ENCODE measurements at places on chromosomes 7 and 10.

GRCh38 chr10:119120413-119120867, 16.5 kb downstream of the DENND10 start:
- DNase-seq, result no peak

DNA sequence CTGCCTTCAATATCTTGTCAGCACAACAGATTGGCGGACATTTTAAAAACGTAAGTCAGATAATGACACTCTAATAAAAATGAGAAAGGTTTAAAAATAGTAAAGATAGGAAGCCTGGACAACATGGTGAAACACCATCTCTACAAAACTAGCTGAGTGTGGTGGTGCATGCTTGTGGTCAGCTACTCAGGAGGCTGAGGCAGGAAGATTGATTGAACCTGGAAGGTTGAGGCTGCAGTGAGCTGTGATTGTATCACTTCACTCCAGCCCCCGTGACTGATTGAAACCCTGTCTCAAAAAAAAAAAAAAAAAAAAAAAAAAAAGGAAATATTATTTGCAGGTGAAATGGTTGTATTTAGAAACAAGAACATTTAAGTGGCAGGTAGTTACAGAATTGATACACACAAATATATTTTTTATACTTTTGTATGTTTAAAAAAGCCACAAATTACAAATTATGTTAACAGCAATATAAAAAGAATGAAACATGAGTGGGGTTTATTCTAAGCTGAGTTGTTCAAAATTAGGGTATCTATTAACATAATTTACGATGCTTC, 141.9 kb downstream of the ADK start:
- no peak for DNase-seq

DNA sequence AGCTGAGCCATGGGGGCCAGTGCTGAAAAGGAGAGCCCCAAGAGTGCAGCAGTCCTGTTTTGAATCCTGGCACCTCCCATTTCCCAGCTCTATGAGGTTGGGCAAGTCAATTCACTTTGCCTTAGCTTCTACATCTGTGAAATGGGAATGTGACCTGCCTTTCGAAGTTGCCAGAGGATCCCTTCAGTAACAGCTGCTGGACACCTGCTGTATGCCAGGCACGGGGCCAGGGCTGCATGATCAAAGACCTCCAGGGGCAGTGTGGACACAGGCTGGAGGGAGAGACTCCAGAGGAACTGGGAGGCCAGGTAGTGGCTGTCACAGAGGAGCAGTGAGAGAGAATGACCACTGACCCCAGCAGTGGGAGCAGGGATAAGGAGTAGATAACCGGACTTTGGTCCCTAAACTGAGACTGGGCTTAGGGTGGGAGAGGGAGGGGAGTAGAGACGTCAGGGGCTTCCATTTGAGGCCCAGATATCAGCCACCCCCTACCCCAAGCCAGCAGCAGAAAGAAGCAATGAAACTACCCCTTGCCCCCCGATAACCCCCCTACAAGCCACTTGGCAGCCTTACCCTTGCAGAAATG, 45.2 kb downstream of the SRRM3 start:
- no peak for DNase-seq

GRCh38 chr7:52247518-52247917, 787.9 kb upstream of the POM121L12 start:
- no peak for DNase-seq

GRCh38 chr7:106367018-106367420, 82.2 kb upstream of the NAMPT start:
- no peak for DNase-seq

- no peak for DNase-seq
These were observed 175.2 kb upstream of the TCF7L2 start for GRCh38 chr10:112774798-112775197.

DNA sequence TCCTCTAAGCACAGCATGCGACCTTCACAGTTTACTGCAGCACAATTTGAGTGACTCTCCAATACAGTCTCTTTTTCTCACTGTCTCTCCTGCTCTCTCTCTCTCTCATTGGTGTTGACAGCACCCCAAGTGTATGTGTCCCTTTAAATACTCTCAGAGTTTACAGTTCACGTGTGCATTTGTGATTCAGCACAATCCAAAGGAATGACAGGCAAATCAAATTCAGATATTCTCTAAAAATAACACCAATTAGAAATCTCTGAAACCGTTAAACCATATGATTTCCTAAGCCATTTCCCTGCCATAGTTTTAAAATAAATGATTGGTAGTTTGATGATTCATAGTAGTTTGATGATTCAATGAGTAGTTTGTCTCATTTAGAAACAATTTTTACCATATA, 104.0 kb upstream of the GAD2 start:
- DNase-seq, result no peak

DNA sequence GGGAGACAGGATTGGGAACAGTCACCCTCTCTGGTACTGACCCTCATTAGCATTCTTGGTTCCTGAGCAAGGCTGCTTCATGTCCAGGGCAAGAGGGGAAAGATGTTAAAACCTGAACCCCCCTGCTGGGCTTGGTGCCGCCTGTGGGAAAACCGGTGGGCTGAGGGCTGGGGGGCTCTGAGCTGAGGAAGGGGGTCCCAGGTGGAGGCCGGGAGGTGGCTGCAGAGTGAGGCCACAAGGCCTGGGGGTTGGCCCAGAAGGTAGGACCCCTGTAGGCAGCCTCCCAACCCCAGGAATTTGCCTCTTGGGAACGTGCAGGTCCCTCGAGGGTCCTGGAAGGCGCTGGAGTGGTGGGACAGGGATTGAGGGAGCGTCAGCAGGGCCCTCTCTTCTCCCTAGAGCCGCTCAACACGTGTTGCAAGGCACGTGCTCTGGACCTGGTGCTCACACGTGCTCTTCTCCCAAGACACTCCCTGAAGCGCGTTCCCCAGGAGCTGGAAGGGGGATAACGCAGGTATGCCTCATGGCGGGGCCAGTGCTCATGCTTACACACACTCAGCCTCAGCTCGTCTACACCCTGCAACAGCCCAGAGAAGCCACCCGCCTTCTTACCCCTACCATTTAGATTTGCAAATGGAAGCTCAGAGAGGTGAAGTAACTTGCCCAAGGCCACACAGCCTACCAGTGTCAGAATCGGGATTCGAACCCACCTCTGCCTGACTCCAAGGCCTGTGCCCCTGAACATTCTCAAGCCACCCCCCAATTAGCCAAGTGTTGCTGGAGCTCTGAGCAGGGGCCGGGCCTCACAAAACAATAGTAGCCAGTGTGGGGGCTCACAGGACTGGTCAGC, 64.4 kb downstream of the LHPP start:
- DNase-seq, result no peak

DNA sequence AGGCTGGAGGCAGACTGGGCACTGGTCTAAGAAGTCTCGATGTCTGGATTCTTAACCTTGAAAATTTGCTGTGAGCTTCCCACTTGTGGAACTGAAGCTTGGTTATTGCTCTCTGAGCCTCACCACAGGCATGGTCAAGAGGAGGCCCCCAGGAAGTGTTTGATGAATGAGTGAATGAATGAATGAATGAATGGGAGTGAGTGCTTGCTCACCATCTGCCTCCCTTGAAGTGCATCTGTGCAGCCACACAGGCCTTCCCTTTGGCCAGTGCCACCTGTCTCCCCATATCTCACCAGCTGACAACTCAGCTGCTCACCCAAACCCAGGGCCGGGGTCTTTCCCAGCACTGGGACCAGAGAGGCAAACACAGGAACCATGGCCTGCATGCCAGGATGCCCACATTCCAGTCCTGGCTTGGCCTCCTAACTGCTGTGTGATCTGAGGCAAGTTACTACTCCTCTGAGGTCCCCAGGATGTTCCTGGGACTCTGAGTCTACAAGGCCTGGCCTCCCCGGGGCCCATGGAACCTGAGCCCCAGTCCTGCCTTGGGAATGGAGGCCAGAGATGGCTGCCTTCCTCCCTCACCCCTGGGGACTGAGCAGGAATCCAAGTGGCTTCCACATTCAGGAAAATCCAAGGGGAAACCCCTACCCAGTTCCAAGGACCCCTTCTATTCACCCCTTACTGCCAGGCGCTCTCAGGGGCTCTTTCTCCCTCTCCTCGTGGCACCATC, 51.4 kb upstream of the SLC29A3 start:
- no peak for DNase-seq

GRCh38 chr7:2251841-2252771, 10.1 kb downstream of the NUDT1 start:
- no peak for DNase-seq

DNA sequence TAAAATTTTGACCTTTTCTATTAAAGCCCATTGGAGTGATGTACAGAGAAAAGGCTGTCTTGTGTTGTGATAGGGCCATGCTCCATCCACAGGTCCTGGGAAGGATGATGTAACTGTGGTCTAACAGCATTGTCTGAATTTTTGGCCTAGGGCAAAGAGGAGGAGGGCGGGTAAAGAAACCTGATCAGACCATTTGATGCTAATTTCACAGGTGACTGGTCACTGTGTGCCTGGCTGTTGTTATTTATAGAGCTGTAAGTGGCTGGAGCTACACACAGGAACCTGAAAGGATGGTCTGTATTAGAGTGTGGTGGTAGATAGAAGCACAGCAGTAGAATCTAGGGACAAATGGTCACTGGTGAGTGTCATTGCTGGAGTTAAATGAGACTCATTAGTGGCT, 182.1 kb downstream of the AUTS2 start:
- DNase-seq, result no peak

DNA sequence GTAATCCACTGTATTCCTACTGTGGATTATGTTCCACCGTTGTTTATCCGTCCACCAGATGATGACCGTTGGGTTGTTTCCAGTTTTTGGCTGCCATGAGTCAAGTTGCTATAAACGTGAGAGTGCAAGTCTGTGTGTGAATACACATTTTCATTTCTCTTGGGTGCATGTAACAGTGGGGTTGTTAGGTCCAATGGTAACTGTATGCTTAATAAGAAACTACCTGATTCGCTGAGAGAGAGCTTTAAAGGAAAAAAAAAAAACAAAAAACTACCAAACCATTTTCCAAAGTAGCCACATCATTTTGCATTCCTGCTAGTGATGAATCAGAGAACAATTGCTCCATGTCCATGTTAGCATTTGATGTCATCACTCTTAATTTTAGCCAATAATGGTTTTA, 15.9 kb downstream of the UBN2 start:
- DNase-seq, result no peak

- DNase-seq, result no peak
These were observed 9.2 kb downstream of the ANXA7 start for GRCh38 chr10:73404690-73405089.

DNA sequence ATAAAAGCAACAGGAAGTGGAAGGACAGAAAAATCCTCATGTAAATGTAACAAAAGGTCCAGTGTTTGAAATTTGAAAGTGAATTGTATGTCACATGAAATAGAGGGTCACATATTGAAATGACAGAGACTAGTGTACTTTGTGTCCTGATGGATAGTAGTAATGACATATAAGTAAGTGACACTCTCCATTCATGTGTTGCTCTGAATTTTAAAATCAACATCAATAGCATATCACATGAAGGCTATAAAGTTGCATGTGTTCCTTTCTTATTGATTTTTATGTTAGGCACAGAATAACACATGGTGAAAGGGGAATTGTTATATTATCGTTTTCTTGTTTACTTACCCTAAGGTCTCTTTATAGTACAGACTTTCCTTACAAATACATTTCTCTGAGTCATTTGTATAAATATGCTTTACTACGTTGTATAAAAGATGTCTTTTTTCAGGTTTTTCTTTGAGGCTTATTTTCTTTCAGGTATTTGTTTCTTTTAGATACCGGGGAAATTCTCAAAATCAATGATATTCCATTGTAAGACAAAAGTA, 104.6 kb upstream of the CACNA2D1 start:
- no peak for DNase-seq

DNA sequence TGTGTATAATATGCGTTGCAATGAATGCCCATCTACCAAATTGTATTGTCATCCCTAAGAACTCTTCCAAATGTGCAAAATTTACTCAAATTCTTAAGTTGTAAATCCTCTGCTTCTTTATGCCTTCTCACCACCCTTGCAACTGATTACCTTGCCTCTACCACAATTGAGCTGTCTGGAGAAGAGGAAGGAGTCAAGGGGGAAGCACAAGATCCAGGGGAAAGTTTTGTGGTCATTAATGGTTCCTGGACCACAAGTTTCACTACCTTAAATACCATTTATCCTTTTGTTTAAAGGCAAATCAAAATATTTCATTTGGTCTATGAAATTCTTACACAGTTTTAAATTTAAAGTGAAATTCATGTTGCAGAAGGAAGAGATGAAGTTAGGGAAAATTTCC, 16.7 kb downstream of the CRPPA start:
- DNase-seq, result no peak

- no peak for DNase-seq
These were observed 48.7 kb downstream of the IQUB start for GRCh38 chr7:123485721-123486120.

DNA sequence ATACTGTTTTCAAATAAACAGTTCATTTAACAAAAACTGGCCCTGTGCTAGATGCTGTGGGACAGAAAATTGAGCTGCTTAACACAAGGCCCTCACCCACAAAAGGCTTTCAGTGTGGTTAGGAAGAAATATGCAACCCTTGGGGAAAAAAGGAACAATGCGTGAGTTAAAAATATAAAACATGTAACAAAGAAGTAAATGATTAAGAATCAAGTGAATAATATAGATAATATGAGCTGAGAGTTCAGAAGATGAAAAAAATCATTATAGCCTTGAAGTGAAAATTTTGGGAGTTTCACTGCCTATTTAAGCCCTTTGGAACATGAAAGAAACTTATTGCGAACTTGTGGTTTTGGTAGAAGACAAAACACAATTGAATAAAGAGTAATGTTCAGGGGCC, 495.4 kb downstream of the GFRA1 start:
- no peak for DNase-seq

GRCh38 chr7:36055207-36055606, 97.8 kb upstream of the EEPD1 start:
- no peak for DNase-seq

GRCh38 chr7:51126324-51126723, 190.3 kb downstream of the COBL start:
- DNase-seq, result no peak

GRCh38 chr7:55110282-55110992, 91.6 kb downstream of the EGFR start:
- no peak for DNase-seq

GRCh38 chr7:143015926-143016490, 10.9 kb downstream of the OR9A2 start:
- no peak for DNase-seq

GRCh38 chr10:43890124-43890523, 241.4 kb upstream of the ZNF32 start:
- DNase-seq, result no peak

- DNase-seq, result no peak
These were observed 12.8 kb downstream of the CPXM2 start for GRCh38 chr10:123878666-123879303.

DNA sequence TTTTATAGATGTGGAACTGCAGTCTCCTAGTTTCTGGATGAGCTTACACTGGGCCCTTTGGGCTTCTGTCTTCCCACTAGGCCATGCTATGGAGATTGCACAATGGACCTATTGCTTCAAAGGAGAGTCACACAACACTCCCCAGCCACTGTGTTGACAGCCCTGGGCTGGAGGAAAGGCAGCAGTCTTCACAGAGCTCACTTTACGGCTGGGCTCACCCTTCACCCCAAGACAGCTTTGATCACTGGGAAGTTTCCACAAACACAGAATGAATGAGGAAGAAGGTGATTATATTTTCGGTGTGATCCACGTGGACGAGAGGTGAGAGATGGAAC, 92.7 kb upstream of the GDF10 start:
- no peak for DNase-seq

GRCh38 chr7:106260136-106260561, 24.6 kb downstream of the NAMPT start:
- no peak for DNase-seq

Measured in GM12892 (cell line).